ENCODE measurements at places on chromosomes 3 and 15. TPM values are rescaled to one million over a fixed set of nuclear protein-coding genes. Genes with fewer than 3 reads are reported as not detected.

Gene ZNF662
- total RNA-seq: 1.1 TPM

Gene SLC22A13
- total RNA-seq: 1.6 TPM

Gene ANKRD34C
- total RNA-seq: not detected

Gene FRMD4B
- total RNA-seq: under 0.01 TPM

Gene ERC2
- 0.42 TPM for total RNA-seq

Gene CCR8
- total RNA-seq: not detected

Gene CSTA
- total RNA-seq: 0.59 TPM

Gene RBPMS2
- not detected for total RNA-seq

Gene ARPP21
- not detected for total RNA-seq

Gene PYGO1
- total RNA-seq: 10.4 TPM

Gene FEZF2
- not detected for total RNA-seq

Gene TTLL13
- total RNA-seq: not detected
